ENCODE measurements at places on chromosomes 12 and 14. TPM values are rescaled to one million over a fixed set of nuclear protein-coding genes. Genes with fewer than 3 reads are reported as not detected.

The FOXM1 gene
- total RNA-seq = 39.2 TPM

- no peaks in the 10 kb centered on the region for H3K4me1 ChIP-seq
- H3K4me3 ChIP-seq = no peak overlapping the region
- no peaks in the 10 kb centered on the region for H3K27me3 ChIP-seq
- no peak overlapping the region for H3K27ac ChIP-seq
Observed at GRCh38 chr14:85273099-85273677, 256.8 kb upstream of the FLRT2 start.

- H3K27ac ChIP-seq = no peak overlapping the region
- no peaks in the 10 kb centered on the region for H3K4me1 ChIP-seq
- H3K27me3 ChIP-seq = no peaks in the 10 kb centered on the region
- H3K4me3 ChIP-seq = no peak overlapping the region
- no peak for DNase-seq
Observed at GRCh38 chr14:55160989-55161388, 30.4 kb downstream of the DLGAP5 start.

- no peak for DNase-seq
- no peaks in the 10 kb centered on the region for H3K36me3 ChIP-seq
- H3K27me3 ChIP-seq = peaks cover 6% of the 10 kb centered on the region
- no peak overlapping the region for H3K27ac ChIP-seq
- H3K4me3 ChIP-seq = no peak overlapping the region
- no peaks in the 10 kb centered on the region for H3K4me1 ChIP-seq
Observed at GRCh38 chr12:6207259-6207925, 7.2 kb downstream of the CD9 start.

The TEX52 gene
- total RNA-seq = not detected

The TAC3 gene
- total RNA-seq = 1.8 TPM

The NRDE2 gene
- total RNA-seq = 19.5 TPM

The ARHGEF25 gene
- total RNA-seq = 11.3 TPM

Measured in endodermal cell (in vitro differentiated cells).